Retinal pigment epithelial cell (primary cell): ENCODE measurements at places on chromosomes 6 and 20.

- DNase-seq = no peak
Observed at GRCh38 chr6:157688275-157688959, 134.6 kb upstream of the SNX9 start.

DNA sequence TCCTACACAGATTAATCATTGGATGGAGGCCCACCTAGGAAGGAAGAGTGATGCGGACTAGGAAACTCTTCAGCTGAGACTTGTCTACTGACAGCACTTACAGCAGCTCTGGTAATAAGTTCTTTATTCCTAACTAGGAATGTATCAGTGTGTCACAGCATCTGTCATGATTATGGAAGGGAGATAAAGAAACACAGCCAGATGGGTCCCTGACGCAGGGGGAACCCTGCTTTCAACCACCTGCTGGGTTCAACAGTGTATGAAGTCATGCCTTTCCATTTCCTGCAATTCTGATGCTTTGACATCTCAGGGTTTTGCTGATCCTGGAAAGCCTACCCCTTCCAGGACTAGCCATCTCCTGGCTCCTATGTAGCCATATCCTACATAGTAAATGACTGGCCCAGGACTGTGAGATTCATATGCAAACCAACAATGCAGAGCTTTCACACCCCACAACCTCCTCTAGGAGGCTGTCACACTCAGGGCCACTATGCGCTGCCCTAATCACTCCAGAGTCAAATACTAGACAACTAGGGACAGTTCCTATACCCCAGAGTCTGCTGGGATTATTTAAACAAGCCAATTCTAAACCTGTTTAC lies 29.0 kb upstream of the MANEA start:
- DNase-seq = no peak

- no peak for DNase-seq
Observed at GRCh38 chr6:22575190-22575589, 5.8 kb downstream of the HDGFL1 start.

- no peak for DNase-seq
Observed at GRCh38 chr6:14614631-14615030, 497.1 kb downstream of the CD83 start.

- no peak for DNase-seq
Observed at GRCh38 chr6:98833057-98833306, 1.4 kb upstream of the POU3F2 start.

GRCh38 chr6:52595000-52595795 lies 18.3 kb upstream of the TRAM2 start:
- DNase-seq = peak; percentile 86

DNA sequence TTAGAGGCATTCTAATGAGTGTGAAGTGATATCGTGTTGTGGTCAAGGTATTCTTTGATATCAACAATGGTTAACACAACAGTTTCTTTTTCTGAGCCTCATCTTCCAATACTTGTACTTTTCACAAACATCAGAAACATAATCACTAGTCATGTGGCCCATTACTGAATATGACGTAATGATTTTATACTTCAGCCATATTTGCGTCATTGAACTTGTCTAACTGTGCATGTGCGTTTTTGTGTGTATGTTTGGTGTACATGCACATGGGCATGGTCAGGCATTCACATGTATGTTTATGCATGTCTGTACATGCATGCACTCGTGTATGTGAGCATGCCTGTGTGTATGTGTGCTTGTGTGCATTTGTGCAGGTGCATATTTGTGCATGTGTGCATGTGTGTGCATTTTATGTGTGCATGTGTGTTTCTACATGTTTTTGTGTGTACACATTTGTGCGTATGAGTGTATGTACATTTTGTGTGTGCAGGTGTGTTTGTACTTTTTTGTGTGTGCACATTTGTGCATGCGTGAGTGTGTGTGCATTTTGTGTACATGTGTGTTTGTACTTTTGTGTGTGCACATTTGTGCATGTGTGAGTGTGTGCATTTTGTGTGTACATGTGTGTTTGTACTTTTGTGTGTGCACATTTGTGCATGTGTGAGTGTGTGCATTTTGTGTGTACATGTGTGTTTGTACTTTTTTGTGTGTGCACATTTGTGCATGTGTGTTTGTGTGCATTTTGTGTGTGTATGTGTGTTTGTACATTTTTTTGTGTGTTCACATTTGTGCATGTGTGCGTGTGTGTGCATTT lies 29.4 kb downstream of the PRR18 start:
- DNase-seq = no peak

GRCh38 chr6:164856138-164856537 lies 453.3 kb downstream of the C6orf118 start:
- DNase-seq = no peak

DNA sequence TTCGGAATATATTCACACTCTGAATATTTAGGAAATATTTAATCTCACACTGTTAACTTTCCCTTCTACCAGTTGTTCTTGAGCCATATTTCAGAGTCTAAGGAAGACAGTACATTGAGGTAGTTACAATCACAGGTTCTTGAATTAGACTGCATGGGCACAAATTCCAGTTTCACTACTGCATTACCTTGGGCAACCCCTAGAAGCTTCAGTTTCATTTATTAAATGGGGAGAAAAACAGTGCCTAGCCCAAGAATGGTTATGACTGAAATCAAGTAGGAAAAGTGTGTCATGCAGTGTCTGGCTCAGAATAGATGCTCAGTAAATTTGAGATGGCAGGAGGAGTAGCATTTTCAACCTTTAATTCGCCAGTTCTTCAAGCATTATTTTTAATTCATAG lies 124.5 kb upstream of the SAMD5 start:
- DNase-seq = no peak

GRCh38 chr6:109381061-109381746 lies 1.1 kb downstream of the CD164 start:
- no peak for DNase-seq

GRCh38 chr6:159127701-159128100 lies 41.5 kb upstream of the FNDC1 start:
- DNase-seq = no peak

GRCh38 chr6:125846292-125847024 lies 55.7 kb downstream of the NCOA7 start:
- DNase-seq = no peak

GRCh38 chr6:44507014-44507413 lies 119.5 kb downstream of the CDC5L start:
- no peak for DNase-seq

- DNase-seq = no peak
Observed at GRCh38 chr6:170212956-170213636, 77.8 kb downstream of the DLL1 start.

GRCh38 chr6:142819603-142820337 lies 125.2 kb downstream of the HIVEP2 start:
- no peak for DNase-seq

- DNase-seq = no peak
Observed at GRCh38 chr6:17159240-17159639, 57.4 kb downstream of the STMND1 start.

GRCh38 chr6:129697788-129698187 lies 12.2 kb downstream of the ARHGAP18 start:
- no peak for DNase-seq

GRCh38 chr6:16398587-16398986 lies 160.2 kb downstream of the GMPR start:
- peak; percentile 70 for DNase-seq

- no peak for DNase-seq
Observed at GRCh38 chr6:109799664-109800063, 108.6 kb downstream of the FIG4 start.

- DNase-seq = no peak
Observed at GRCh38 chr20:57662456-57663240, 42.4 kb upstream of the ZBP1 start.

GRCh38 chr20:35040646-35041045 lies 52.0 kb downstream of the TRPC4AP start:
- no peak for DNase-seq

DNA sequence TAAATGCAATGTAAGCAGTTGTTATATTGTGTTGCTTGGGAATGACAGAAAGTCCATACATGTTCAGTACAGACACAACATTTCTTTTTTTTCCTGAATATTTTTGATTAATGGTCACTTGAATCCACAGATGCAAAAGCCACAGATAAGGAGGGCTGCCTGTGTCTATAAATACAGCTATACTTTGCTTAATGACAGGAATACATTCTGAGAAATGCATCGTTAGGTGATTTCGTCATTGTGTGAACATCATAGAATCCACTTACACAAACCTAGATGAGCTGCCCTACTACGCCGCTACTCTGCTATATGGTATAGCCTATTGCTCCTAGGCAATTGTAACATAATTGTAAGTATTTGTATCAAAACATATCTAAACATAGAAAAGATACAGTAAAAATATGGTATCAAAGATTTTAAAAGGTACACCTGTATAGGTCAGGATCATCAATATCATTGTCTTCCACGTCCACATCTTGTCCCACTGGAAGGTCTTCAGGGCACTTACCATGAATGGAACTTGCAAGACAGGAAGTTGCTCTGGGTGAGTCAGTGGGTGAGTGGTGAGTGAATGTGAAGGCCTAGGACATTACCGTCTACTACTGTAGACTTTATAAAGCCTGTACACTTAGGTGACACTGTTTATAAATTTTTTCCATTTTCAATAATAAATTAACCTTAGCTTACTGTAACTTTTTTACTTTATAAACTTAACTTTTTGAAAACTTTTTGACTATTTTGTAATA lies 27.9 kb upstream of the POPDC3 start:
- DNase-seq = no peak

- DNase-seq = no peak
Observed at GRCh38 chr20:49691818-49692568, 21.7 kb downstream of the B4GALT5 start.

- DNase-seq = no peak
Observed at GRCh38 chr6:11230158-11231107, 2.0 kb downstream of the NEDD9 start.

GRCh38 chr6:166830185-166830890 lies 126.0 kb downstream of the RNASET2 start:
- DNase-seq = no peak

DNA sequence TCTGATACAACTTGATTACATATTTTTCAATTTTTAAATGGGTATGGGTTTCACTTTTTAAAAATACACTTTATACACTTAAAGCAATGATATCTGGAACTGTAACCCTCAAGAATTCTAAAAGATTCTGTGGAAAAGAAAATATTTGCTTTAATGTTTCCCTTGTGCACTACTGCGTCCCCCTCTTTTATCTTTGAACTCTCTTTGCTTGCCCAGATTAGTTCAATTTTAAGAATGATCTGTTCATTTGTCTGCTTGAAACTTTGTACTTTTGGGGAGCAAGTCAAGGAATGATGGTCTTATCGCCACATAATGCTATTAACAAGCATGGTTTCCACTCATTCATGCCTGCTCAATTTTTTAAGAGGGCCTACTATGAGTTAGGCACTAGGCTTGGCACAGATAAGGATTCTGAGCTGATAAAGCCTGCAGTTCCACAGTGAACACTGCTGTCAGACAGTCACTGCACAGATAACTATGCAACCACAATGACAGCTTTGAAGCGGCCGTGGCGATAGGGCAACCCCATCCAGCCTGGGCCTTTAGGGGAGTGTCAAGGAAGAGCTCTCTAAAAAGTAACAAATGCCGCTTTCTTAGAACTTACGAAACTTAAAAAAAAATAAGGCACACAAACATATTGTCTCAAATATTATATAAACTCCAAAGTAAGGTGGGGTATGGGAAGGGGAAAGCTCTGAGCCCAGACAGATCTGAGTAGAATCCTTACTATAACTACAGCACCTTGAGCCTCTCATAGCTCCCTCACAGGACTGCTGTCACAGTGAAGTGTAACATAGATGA lies 29.7 kb downstream of the FYN start:
- DNase-seq = no peak

DNA sequence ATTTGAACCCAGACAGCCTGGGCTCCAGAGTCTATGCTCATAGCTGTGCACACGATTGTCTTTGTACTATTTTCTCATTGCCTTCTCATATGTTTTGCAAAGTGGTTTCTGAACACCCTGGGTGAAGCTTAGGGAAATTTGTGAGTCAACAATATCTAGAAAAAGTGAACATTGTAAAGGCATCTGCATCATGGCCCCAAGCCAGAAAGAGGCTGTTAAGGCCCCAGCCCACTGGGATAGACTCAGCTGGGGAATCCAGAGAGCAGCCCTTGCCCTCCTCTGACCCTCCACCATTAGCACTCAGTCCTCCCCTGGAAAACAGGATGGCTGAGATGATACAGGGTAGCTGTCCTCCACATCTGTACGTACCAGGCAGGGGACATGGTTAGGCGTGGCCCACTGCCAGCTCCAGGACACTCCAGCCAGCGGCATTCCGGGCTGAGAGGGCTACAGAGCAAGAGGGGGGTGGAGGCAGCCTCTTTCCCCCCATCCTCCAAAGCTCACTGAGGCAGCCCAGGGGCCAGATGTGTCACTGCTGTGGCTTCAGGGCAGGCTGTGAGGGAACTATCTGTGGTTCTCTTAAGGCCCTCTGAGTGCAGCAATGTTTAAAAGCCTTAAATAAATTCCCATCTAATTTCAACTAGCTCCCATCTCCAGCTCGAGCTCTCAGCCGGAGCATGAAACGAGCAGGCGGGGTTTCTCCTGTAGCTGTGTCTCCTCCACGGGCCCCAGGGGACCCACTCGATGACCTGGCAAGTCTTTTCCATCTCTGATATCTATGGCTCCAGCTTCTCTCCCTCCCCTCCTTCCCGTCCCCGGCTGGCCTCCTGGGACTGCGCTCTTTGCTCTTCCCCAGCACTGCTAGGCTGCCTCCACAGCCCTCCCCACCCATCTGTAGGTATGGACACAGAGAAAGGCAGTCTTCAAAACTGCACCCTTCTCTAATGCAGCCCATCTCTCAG lies 209.4 kb upstream of the LRFN2 start:
- DNase-seq = no peak

- DNase-seq = no peak
Observed at GRCh38 chr6:40308533-40309306, 278.4 kb downstream of the LRFN2 start.

GRCh38 chr20:63145156-63145555 lies 70.8 kb downstream of the YTHDF1 start:
- DNase-seq = no peak

- no peak for DNase-seq
Observed at GRCh38 chr6:126217497-126217896, 122.4 kb upstream of the CENPW start.

GRCh38 chr6:15518878-15519277 lies 143.9 kb downstream of the DTNBP1 start:
- no peak for DNase-seq

DNA sequence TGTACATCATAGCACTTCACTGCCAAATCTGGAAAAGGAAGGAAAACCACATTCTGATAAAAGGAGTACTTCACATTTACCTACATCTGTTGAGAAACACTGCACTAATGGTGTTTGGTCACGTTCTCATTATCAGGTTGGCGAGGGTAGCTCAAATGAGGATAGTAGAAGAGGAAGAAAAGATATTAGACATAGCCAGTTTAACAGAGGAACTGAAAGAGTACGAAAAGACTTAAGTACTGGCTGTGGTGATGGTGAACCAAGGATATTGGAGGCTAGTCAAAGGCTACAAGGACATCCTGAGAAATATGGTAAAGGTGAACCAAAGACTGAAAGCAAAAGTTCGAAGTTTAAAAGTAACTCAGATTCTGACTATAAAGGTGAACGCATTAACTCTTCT lies 32.0 kb upstream of the GJA10 start:
- no peak for DNase-seq

GRCh38 chr20:45339084-45339483 lies 9.1 kb downstream of the SDC4 start:
- DNase-seq = no peak

- no peak for DNase-seq
Observed at GRCh38 chr6:107235511-107235910, 120.2 kb upstream of the BEND3 start.

GRCh38 chr6:56243518-56244070 lies 3.8 kb downstream of the COL21A1 start:
- DNase-seq = no peak

- no peak for DNase-seq
Observed at GRCh38 chr6:149482545-149483333, 2.1 kb downstream of the ZC3H12D start.

GRCh38 chr20:32473231-32474008 lies 111.7 kb downstream of the NOL4L start:
- no peak for DNase-seq
